SIG-M5 (cell line): ENCODE measurements at places on chromosomes 12 and 14.

DNA sequence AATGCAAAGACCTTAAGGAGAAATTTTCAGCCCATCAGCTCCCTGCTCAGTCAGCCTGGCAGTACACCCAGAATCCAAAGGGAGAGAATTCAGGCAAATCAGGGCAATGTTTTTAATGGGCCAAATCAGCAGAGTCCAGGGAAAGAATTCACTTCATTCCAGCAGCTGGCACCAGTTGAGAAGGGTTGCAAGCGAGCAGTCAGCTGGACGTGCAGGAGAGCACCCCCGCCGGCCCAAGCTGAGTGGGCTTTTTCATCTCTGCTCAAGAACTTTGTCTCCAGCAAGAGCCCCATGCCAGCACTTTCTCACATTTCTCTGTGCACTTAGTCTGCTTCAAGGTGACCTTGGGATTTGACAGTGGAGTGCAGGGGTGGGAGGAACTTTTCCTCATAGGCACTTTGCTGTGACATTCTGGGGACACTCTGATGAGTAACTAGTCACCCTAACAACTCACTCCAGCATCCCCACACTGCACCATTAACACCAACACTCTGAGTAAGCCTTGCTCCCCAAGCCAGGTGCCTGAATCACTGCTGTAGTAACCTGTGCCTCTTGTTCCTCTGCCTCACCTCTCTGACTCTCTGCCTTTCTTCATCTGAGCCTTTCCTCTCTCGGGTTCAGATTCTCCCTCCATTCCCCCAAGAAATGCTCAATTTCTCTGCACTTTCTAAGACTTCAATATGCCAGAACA is 2.2 kb downstream of the ENDOU start:
- no peak for DNase-seq

- DNase-seq: no peak
These were observed 16.8 kb downstream of the LGMN start for GRCh38 chr14:92731622-92732115.

GRCh38 chr12:113418213-113418879 is 3.8 kb upstream of the SDSL start:
- DNase-seq: no peak

GRCh38 chr14:54735424-54735823 is 167.2 kb downstream of the GCH1 start:
- DNase-seq: no peak
